Daoy (cell line): ENCODE measurements at places on chromosomes 1 and 21. TPM values are rescaled to one million over a fixed set of nuclear protein-coding genes. Genes with fewer than 3 reads are reported as not detected.

DNA sequence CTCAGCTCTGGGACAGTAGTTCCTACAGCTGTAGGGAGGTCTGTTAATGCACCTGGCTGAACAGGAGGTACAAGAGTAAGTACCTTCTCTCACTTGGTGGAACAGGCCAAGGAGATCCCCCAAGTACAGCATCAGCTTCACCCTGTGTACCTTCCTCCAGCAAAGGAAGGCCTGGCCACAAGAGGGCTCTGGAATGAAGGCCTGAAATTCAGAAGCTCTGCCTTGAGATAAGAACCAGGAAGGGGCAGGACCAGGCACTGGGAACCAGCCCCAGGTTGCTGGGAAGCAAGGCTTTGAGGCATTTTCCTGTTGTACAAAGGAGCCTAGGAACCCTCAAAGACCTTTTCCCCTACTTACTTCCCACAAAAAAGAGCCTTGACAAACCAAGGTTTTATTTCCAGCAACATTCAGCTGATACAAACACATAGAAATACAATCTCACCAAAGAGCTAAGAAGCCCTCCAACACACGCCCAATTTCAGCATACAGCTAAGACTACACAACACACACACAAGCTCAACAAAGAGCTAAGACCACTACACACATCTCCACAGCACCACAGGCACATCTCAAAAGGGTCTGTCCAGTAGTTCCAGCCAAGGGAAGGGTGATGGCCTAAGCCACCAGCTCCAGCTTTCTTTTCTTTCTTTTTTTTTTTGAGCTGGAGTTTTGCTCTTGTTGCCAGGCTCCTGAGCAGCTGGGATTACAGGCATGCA, 23.5 kb downstream of the F11R start:
- peak; percentile 62 for DNase-seq

- DNase-seq: no peak
Observed at GRCh38 chr1:33719326-33719725, 144.6 kb upstream of the HMGB4 start.

- DNase-seq: peak; percentile 36
Observed at GRCh38 chr1:32063261-32063681, 9.5 kb upstream of the TMEM39B start.

DNA sequence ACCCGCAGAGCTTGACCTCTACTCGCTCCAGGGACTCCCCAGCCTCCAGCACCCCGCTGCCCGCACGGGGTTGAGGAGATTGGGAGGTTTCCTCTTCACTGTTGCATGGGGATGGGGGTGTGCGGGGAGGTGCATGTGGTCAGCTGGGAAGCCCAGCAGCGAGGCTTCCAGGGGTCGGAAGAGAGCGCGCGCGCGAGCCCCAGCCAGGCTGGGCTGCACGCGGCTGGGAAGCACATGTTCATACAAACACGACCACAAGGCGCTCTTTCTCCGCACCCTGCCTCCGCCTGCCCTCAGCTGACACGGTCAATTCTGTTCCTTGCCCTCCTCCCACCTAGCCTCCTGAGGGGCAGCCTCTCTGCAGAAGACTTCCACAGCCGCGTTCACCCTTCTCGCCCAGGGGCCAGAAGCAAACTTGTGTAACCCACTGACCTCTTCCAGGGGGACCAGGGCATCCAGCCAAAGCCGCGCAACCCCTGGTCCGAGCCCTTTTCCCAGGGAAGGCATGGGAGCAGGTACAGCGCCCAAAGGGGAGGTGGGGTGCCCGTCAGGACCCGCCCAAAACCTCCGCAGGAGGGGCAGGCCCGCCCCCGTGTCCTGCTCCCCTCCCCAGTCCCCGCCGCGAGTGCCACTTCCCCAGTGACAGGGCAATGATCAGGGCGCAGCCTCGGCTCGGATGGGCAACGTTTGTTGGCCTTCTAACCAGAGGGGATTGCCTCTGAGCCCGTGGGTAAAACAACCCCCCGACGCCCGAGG, 1.3 kb downstream of the COL24A1 start:
- DNase-seq: peak; percentile 21

DNA sequence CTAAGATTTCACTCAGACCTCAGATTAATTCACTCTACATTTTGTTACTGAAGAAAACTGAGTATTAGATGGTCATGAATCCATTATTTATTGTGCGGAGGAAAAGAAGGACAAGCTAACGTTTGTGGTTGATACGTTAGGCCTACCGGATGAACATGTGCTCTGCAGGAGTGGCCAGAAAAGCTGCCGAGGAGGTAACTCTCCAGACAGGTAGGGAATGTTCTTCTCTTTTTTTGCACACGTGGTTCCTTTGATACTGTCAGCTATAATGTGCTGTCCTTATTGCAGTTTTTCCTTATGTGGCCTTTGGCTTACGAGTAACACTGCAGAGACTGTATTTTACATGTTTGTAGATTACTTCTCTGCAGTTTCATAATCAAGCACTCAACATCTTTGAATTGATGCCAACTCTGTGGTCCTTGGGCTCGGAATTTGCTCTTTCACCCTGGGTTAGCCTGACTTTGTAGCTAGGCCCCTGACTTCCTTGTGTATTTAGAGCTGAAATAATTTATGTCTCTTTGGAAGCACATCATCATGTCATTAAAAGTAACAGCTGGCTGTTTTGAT, 13.6 kb downstream of the MTR start:
- DNase-seq: no peak

GRCh38 chr1:227242811-227243682, 75.2 kb downstream of the CDC42BPA start:
- no peak for DNase-seq

GRCh38 chr1:145692785-145693443, 14.3 kb downstream of the PDZK1 start:
- no peak for DNase-seq

- no peak for DNase-seq
Observed at GRCh38 chr1:23875382-23875781, 7.3 kb upstream of the FUCA1 start.

DNA sequence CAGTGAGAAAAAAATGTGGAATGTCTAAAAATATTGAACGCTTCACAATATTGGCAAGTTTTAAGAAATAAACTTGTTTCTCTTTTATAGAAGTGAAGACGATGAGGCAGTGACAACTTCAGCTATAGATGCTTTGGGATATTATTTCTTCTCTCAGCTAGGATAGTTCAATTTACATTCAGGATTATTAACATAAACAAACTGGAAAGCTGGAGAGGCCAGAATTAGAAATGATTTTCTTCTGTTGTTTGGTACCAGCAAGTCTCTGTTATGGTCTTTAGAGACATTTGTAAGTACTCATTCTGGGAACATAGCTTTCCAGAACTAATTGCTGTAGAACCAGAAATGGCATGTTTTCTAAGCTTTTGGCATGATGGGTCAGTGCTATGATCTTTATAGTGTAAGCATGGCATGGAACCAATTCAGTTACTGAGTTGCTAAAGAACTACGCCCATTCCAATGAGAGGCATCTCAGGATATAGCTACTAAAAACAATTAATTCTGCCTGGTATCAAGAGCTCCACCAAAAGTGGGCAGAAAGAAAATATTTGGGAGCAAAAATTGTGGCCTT, 599.5 kb upstream of the B3GALT2 start:
- DNase-seq: no peak

GRCh38 chr1:59155351-59155750, 141.5 kb upstream of the FGGY start:
- DNase-seq: no peak

DNA sequence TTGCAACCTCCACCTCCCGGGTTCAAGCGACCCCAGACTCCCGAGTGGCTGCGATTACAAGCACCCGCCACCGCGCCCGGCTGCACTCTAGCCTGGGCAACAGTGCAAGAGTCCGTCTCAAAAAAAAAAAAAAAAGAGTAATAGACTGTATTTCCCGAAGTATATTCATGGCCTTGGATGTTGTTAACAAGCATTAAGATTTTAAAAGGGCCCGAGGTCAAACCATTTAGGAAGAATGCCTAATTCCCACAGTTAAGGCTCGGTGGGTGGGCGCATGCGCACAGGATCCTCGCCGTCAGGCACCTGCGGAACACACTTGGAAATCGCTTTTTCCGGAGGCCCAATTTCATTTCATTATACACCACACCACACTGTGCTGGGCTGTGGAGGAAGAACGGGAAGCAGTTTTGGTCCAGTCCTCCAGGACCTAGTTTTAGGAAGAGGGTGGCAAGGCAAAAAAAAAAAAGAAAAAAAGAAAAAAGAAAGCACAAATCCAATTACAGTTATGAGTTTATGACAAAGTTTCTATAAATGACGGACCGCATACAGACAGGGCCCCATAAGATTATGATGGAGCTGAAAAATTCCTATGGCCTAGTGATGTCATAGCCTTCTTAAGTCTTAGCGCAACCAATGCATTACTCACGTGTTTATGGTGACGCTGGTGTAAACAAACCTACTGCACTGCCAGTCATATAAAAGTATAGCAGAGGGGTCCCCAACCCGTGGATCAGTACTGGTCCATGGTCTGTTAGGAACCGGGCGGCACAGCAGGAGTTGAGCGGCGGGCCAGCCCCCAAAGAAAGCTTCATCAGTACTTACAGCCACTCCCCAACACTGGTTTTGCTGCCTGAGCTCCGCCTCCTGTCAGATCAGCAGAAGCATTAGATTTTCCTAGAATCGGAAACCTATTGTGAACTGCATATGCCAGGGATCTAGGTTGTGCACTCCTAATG, 38.2 kb downstream of the H3-3A start:
- no peak for DNase-seq

- DNase-seq: no peak
Observed at GRCh38 chr1:66237722-66238479, 296.1 kb upstream of the SGIP1 start.

DNA sequence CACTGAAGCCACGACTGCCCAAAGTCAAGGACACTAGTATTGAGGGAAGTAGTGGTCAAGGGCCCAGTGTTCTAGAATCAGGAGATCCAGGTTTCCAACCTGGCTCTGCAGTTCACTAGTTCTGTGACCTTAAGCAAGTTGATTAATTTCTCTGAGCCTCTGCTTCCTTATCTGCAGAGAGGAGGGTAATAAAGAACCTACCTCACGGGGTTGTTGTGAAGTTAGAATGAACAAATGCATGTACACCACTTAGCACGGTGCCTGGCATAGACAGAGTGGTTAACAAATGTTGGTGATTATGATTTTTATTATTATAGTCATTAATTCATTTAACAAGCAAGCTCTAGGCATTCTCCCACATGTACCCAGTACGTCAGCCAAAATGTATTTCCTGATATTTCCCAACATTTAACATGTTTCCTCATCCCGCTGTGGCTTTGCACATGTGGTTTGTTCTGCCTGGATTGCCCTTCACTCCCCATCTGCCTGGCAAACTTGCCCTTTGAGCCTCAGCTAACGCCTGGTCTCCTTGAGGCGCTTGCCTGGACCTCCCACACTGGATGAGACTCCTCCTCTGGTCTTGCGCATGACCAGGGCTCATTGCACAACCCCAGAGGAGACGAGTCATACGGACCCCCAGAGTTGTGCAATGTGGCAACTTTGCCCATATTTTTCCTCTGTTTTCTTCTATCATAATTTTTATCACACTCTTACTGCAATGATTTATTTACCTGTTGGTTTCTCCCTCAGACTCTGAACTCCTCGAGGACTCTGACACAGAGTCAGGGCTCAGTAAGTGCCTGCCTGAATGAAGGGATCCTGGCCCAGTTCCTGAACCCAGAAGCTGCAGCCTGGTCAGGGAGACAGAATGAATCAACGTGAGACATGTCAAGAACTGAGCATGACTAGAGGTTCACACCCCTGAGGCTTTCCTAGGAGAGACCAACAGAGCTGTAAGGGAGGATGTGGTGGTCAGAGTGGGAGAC, 20.7 kb upstream of the MFSD2A start:
- DNase-seq: peak; percentile 81

GRCh38 chr1:205440476-205441317, 15.1 kb downstream of the BLACAT1 start:
- peak; percentile 91 for DNase-seq

GRCh38 chr1:58765441-58765840, 18.4 kb downstream of the JUN start:
- no peak for DNase-seq

- DNase-seq: no peak
Observed at GRCh38 chr1:54006508-54006907, 11.5 kb downstream of the LDLRAD1 start.

DNA sequence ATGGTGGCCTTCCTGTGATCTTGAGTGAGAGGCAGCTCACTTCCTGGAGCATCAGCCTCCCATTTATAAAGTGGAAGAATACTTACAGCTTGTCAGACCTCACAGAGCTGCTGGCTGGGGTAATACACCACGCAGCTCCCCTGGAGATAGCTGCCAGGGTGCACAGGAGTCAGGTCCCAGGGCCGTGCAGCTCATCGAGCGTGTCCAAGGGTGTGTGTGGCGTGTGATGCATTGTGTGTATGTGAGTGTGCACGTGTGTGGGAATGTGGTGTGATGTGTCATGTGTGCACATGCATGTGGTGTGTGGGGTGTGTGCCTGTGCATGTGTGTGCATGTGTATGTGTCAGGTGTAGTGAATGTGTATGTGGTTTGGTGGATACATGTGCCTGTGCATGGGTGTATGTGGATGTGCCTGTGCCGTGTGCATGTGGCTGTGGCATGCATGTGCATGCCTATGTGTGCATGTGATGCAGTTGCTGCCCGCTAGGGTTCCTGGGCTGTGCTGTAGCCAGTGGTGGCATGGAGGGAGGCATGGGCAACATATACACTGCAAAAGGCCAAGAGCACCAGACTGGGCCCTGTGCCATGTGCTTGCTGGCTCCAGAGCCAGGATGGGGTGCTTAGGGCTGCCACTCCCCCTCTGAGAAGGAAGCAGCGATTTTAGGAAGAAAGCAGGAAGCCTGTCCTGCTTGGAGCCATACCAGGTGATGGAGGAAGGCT, 24.6 kb downstream of the WNT3A start:
- DNase-seq: no peak

DNA sequence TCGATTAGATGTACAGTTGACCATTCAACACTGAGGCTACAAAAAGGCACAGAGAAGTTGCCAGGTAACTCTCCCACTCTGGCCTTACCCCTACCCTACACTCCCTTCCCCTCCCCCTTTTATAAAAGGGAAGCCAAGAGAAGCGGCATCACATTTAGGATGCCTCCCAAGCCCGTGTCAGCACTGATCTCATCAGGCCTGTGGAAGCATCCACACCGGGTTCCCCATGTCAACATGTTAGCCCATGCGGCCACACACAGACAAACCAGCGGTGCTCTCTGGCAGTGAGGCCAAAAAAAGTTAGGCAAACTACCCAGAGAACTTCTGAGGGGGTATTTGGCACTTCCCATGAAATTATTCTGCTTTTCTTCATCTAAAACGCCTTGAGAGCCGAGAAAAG, 29.9 kb downstream of the BCAR3 start:
- no peak for DNase-seq

The SCCPDH gene
- 65.0 and 80.3 TPM in 2 replicates for total RNA-seq

The MAP10 gene
- total RNA-seq: 6.5 and 8.9 TPM in 2 replicates

The AMY1B gene
- total RNA-seq: not detected in 2 replicates

The CACNA1S gene
- not detected in 2 replicates for total RNA-seq

The HRNR gene
- not detected in 2 replicates for total RNA-seq

The SPRR2A gene
- total RNA-seq: not detected in 2 replicates

The CELA2B gene
- total RNA-seq: not detected in 2 replicates

The MAP1LC3C gene
- total RNA-seq: not detected in 2 replicates

The SERINC2 gene
- total RNA-seq: 3.2 and 4.1 TPM in 2 replicates

The ARTN gene
- total RNA-seq: 0.91 and 2.5 TPM in 2 replicates

The OR2T29 gene
- not detected in 2 replicates for total RNA-seq
